ENCODE measurements at places on chromosomes 13 and 19.

DNA sequence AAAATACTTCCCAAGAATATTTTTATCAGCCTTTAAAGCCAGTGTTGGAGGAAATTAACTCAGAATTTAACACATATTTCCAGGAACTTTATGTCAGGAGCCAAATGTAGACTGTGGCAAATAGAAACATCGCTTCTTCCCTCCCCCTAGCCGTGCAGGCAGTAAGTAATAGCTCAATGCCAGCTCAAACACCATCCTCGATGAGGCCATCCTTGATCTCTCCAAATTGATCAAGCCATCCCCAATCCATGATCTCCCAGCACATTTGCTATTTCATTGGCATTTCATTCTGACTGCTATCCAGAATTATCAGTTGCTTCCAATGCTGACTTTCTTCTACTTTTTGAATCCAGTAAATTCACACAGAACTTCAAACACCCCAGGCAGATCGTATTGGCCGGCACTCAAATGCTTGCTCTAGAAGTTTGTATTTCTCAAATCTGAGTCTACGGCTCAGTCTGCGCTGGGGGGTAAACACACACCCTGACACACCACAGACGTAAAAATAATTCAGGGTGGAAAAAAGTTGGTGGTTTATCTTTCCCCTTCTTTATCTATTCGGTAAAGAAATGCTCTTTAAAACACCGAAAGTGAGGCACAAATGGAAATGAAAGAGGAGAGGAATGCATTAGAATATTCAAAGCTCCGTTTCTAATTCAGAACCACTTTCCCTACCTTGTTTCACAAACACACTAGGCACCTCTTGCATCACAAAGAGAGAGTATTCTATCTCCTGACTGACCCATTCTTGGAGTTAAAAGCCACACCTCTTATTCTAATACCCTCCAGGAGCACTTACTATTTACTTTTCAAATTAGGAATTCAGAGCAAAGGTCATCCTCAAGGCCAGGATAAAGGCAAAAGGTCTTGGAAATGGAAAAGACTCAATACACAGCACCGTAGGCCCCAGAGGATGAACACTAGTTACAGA is 991 bp downstream of the OBI1 start:
- DNase-seq, result no peak

- no peak for DNase-seq
Observed at GRCh38 chr19:2385053-2385721, 25.1 kb downstream of the TMPRSS9 start.

DNA sequence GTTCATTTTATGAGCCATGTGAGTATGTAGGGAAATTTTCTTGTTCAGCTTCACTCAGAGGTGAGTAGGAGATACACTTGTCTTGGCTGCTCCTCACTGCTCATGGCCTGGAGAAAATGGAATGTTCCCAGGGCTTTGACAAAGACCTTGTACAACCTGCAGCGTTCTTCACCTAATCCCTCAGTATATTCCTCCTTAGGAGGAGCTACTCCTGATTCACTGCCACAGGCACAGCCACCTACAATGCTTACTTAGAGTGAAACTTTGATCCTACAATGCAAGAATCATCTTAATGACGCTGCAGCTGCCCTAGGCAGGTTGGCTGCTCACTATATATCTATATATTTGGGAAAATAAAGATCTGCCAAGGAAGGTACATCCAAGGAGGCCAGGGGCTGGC is 364.2 kb downstream of the KLF5 start:
- no peak for DNase-seq

DNA sequence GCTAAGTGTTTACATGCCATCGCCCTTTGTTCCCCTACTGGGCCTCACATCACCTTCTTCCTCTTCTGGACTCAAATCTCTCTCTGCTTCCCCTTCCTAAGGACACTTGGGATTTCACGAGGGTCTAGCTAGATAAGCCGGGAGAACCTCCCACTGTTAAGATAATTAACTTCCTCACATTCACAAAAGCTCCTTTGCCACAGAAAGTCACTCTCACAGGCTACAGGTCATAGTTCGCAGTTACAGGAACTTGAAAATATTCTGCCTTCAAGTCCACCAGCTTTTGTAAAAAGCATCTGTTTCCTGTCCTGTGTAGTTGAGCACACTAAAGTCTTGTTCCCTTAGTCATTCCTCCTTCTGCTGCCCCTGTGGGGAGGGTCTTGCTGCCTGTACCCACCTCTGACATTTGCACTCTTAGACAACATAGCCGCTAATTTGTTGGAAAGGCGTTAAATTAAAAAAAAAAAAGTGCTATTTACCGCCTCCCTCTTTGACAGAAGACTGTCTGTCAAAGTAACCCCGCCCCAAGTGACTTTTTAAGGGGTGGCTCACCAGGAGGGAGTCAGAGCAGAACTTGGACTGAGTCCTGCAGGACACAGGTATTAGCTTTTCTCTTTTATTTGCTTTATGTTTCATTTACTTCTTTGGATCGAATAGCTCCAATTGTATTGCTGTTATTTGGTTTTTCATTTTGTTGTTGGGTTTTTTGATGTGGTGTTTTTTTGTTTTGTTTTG is 26.8 kb upstream of the CEACAM21 start:
- DNase-seq, result peak; percentile 69

GRCh38 chr19:44878120-44878865 is 12.8 kb upstream of the TOMM40 start:
- no peak for DNase-seq

GRCh38 chr13:36875431-36875830 is 44.6 kb downstream of the SMAD9 start:
- no peak for DNase-seq

GRCh38 chr13:40961214-40961613 is 57.9 kb downstream of the ELF1 start:
- no peak for DNase-seq

GRCh38 chr13:103243495-103243894 is 177.3 kb upstream of the SLC10A2 start:
- DNase-seq, result no peak

GRCh38 chr19:14371301-14371821 is 9.9 kb upstream of the ADGRE5 start:
- no peak for DNase-seq

- no peak for DNase-seq
Observed at GRCh38 chr19:46932346-46932745, 71.5 kb downstream of the ARHGAP35 start.

DNA sequence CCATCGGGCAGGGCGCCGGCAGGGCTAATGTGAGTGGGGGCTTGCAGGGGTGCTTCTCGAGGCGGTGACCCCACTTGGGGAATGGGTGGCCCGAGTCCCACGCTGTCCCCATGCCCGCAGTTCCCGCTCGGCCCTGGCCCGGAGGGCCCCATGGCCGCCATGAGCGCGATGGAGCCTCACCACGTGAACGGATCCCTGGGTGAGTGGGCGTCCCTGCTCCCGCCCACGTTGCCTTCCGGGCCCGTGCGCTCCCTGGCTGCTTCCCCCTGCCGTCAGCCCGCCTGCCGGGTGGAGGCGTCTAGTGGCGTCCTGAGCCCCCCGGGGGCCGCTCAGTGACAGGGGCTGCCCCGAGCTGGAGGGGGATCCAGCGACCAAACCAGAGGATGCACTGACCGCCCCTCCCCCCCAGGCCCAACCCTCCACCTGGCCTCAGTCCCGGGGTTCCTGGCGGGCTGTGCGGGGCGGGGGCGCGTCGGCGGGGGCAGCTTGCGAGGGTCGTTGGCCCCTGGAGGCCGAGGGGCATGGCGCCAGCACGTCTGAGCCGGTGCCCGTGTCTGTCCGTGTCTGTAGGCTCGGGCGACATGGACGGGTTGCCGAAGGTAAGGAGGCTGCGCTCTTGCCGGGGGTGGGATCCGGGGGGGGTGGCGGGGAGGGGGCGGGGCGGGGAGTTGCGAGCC is 4.8 kb downstream of the ISYNA1 start:
- peak; percentile 52 for DNase-seq

DNA sequence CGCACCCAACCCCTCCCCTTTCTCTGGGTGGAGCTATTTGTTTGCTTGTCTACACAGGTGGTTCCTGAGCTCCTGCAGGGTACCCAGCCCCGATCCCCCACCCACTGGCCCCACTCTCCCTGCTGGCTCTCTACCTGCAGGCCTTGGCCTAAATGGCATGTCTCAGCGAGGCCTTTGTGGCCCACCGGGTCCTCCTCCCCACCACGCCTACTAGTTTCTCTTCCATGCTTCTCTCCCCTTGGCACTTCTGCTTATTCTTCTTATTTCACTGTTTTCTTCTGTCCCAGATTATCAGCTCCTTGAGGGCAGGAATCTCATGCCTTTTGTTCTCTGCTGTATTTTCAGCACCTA is 57.4 kb upstream of the ZNF536 start:
- no peak for DNase-seq

GRCh38 chr13:42820451-42820850 is 39.1 kb downstream of the FAM216B start:
- DNase-seq, result no peak

DNA sequence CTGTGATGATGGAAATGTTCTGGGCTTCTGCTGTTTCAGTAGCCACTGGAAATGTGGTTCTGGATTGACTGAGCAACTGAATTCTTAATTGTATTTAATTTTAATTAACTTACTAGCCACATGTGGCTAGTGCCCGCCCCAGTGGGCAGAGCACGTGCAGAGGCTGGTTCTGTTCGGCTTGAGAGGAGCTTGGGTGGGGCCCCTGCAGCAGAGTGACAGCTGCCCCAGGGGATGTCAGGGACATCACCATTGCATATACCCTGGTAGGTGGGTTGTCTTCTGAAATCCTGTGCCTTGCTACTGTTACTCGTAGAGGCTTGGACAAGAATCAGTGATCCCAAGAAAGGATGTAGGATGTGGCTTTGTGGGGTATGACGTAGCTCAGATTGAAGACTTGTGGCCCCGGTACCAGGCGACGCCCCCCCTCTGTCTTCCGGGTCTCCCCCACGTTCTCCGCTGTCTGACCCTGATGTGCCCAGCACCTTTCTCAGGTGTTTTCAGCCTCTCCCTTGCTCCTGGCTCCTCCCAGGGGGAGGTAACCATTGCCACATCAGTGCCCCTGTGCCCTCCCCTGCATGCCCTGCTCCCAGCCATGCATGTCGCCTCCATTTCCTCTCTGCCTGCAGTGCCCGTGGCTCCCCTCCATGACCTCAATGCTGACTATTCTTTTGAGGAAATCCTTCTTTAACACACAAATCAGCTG is 102.6 kb upstream of the RNF113B start:
- DNase-seq, result no peak

DNA sequence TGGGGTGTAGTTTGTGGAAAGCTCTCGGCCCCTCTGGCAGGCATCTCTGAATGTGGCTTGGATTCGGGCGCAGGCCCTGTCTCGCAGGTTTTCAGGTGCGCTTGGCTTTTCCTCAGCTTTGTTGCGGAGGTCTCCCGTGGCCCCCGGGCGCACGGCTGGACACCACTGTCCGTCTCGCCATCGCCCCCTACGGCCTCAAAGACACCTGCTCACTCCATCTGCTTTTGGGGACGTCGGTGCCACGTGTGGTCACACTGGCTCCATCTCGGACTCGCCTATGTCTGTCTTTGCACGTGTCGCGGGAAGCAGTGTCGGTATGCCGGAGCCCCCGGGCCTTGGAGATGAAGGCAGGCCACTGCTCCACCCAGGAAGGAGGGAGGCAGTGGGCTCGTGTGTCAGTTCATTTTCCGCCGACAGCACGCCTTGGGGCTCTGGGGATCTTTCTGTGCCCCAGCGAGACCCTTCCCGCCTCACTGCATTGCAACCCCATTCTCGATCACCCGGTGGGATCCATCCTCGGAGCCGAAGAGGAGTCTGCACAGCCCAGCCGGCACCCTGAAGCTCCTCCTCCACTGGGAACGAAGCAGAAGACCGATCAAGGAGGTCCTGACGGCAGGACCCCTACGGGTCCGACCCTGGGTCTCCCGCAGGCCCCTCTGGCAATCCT is 42.1 kb downstream of the ZNF146 start:
- no peak for DNase-seq

All from T-cell (primary cell).